ENCODE measurements at places on chromosomes 1 and 21. TPM values are rescaled to one million over a fixed set of nuclear protein-coding genes. Genes with fewer than 3 reads are reported as not detected.

The S100A12 gene
- total RNA-seq: not detected

The GPR89A gene
- 12.3 TPM for total RNA-seq

The C1orf53 gene
- not detected for total RNA-seq

The U2AF1 gene
- 12.9 TPM for total RNA-seq

The SELL gene
- total RNA-seq: 1.9 TPM

The ANGPTL7 gene
- total RNA-seq: 2.0 TPM

The ZNHIT6 gene
- 8.2 TPM for total RNA-seq

The PLA2G2C gene
- total RNA-seq: not detected

The COL18A1 gene
- total RNA-seq: 699 TPM

The RAB7B gene
- total RNA-seq: not detected

The CYP4A22 gene
- total RNA-seq: not detected

The PPM1J gene
- 10.0 TPM for total RNA-seq

The AQP10 gene
- not detected for total RNA-seq

The LRRC52 gene
- total RNA-seq: not detected

The FYB2 gene
- not detected for total RNA-seq

The BTBD19 gene
- total RNA-seq: 15.1 TPM

The LCE1B gene
- not detected for total RNA-seq

The CNR2 gene
- total RNA-seq: not detected

The FCMR gene
- 1.3 TPM for total RNA-seq

The KCNA3 gene
- total RNA-seq: not detected

The YBX1 gene
- total RNA-seq: 356 TPM

The ARTN gene
- total RNA-seq: not detected

The CCDC27 gene
- not detected for total RNA-seq

The COL9A2 gene
- 4.5 TPM for total RNA-seq

The TMEM52 gene
- not detected for total RNA-seq

The ATF6 gene
- total RNA-seq: 12.3 TPM

The FMN2 gene
- not detected for total RNA-seq

The MATN1 gene
- total RNA-seq: 0.85 TPM

The ACTL8 gene
- not detected for total RNA-seq

The AMY2A gene
- not detected for total RNA-seq

The OR10J1 gene
- not detected for total RNA-seq

The NMNAT1 gene
- total RNA-seq: 7.9 TPM

The THEM5 gene
- not detected for total RNA-seq

All from ascending aorta (tissue), 2 donors.